ENCODE measurements at places on chromosomes 1 and 21.

GRCh38 chr1:65109487-65109886, 38.5 kb upstream of the AK4 start:
- DNase-seq = no peak

DNA sequence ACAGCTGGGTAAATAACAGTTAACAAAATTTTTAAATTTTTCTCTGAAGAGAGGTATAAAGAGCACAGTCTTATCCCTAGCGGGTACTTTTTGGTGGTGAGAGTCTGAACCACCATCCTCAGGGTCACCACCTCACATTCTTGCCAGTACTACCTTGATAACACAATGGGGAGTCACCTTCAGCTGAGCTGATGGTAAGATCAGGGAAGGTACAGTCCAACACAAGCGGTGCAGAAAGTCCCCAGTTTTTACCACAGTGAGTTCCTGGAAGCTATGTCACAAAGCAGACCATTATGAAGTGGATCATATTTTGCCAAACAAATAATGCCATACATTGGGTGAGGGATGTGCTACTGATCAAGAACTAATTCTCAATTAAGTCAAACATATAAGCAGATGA, 176.9 kb downstream of the FASLG start:
- DNase-seq = no peak

GRCh38 chr1:62281922-62282555, 37.2 kb downstream of the KANK4 start:
- DNase-seq = no peak

DNA sequence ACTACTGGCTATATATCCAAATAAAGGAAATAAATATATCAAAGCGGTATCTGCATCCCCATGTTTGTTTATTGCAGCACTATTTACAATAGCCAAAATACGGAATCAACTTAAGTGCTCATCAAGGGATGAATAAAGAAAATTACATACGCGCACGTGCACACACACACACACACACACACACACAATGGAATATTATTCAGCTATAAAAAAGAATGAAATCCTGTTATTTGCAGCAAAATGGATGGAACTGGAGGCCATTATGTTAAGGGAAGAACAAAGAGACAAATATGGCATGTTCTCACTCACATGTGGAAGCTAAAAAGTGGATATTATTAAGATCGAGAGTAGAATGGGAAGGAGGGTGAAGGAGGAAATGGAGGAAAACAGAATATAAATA, 20.2 kb downstream of the COPA start:
- DNase-seq = no peak

- DNase-seq = no peak
Measured at GRCh38 chr1:48659801-48660200, 116.9 kb downstream of the BEND5 start.

GRCh38 chr1:6884652-6885153, 99.4 kb downstream of the CAMTA1 start:
- no peak for DNase-seq

GRCh38 chr1:48654606-48655210, 122.0 kb downstream of the BEND5 start:
- DNase-seq = no peak

DNA sequence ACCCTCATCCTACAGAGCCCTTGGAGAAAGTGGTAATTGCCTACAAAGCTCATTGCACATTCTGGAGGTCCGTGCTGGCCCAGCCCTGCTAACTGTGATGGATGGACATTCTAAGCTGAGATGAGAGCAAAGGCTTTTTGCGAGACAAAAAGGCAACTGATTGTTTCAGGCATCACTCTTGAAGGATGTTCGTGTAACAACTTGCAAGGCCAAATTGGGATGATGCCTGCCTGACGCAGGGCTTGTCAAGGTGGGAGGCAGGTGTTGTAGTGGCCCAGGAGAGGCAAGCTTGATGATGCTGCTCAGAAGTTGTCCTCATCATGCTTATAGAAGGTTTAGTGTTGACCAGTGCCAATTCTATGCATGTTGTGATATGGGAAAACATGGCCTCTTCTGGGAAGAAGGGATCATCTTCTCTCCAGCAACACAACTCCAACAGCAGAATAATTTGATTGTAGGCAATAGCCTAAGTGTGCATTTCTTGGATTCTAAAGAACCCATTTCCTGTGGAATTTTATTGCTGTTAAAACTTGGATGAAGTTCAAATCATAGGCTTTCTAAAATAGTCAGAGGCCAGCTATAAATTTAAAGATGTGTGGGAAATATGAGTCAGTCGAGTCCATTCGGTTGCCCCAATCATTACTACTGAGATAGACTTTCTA, 102.5 kb upstream of the COA6 start:
- no peak for DNase-seq

- no peak for DNase-seq
Measured at GRCh38 chr1:181317261-181317930, 165.9 kb upstream of the CACNA1E start.

- DNase-seq = peak; percentile 51
Measured at GRCh38 chr1:149936992-149937705, 470 bp upstream of the MTMR11 start.

- DNase-seq = no peak
Measured at GRCh38 chr1:207917080-207917479, 6.2 kb upstream of the CD34 start.

- no peak for DNase-seq
Measured at GRCh38 chr21:28604946-28605537, 387.6 kb downstream of the LTN1 start.

DNA sequence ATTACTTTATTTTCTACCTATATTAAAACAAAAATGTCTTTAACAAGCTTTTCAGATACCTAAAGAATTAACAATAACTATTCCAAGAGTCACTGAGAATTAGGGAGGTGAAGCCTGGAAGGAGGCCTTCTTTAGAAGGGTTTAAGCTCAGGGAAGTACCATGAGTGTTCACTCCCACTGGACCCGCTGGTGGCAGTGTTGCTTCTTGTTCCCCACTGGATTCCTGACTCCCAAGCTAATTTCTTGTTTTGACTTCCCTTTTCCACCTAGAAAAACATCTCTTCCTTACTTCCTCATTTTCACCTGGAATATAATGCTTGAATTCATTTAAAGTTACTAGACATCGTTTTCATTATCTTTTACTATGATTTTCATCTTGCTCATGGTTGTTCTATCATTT, 264.2 kb downstream of the HMCN1 start:
- no peak for DNase-seq

GRCh38 chr1:202577381-202577780, 132.9 kb downstream of the SYT2 start:
- DNase-seq = peak; percentile 45

DNA sequence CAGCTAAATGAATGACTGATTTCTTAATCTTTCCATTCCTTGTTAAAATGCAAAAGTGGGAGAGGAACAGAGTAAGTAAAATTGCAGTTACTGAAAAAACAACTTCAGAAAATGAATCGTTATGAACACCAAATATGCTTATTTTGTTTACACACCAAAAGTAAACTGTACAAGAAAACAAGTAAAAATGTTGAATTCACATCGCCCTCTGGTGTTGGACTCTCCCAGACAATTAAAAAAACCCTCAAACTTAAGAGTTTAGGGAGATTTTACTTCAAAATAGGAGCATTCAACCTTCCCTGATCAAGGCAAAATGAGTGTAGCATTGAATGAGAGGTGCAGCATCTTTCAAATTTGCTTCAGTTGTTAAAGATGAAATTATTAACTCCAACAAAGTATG, 19.4 kb upstream of the ESRRG start:
- DNase-seq = peak; percentile 56

DNA sequence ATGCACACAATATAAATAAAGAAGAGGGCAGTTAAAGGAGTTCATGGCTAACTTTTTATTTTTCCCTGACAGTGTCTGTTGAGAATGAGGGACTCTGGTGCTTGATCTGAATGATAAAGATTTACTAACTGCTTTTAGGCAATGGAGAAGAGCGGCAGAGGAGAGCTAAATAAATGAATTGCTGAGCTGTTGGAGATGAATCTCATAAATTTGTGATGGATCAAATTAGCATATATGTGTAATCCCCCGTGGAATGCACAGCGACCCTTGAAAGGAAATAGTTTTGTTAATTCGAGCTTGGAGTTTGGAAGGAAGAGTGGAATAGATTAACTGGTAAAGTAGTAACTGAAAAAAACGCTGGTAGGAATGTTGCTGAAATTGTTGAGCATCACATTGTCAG, 40.2 kb downstream of the HMCN1 start:
- no peak for DNase-seq

DNA sequence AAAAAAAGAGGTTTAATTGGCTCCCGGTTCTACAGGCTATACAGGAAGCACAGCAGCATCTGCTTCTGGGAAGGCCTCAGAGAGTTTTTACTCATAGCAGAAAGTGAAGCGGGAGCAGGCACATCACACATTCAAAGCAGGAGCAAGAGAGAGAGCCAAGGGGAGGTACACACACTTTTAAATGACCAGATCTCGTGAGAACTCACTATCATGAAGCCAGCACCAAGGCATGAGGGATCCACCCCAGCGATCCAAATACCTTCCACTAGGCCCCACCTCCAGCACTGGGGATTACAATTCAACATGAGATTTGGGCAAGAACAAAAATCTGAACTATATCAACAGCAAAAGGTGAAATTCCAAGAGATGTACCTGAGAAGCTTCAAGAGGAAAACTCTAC, 20.8 kb upstream of the FAM76A start:
- no peak for DNase-seq

DNA sequence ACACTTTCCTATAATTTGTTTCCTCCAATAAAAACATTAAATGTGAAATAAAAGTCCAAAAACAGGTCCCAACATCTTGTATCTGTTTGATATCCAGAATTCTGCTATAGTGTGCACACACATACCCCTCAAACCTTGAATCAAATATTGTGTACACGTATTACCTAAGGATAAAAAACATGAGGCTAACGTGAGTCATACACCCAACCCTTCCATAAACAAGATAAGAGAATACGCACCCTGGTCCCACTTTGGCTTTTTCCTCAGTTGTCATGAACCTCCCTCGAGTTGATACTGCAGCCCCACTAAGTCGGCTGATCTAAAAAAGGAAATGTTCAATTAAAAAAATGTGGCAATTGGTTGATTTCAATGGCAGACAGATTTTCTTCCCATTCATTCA, 5.2 kb downstream of the KHDC4 start:
- no peak for DNase-seq

GRCh38 chr1:77605246-77606026, 77.0 kb downstream of the ZZZ3 start:
- peak; percentile 92 for DNase-seq

DNA sequence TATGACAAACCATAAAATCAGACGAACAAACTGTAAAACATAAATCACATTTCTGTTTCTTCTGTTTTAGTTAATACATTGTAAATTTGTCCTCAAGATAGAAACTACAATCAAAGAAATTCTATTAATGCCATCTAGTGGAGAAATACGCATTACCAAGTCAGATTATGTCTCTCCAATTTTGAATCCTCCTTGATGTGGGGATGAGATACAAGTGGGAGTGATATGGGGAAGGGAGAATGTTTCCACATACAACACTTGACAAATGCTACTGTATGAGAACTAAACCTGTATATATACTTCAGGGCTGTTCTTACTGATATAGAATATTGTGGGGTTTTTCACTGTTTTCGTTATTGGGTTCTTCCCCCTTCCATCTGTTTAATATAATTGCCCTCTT, 2.6 kb downstream of the HFM1 start:
- peak; percentile 57 for DNase-seq

DNA sequence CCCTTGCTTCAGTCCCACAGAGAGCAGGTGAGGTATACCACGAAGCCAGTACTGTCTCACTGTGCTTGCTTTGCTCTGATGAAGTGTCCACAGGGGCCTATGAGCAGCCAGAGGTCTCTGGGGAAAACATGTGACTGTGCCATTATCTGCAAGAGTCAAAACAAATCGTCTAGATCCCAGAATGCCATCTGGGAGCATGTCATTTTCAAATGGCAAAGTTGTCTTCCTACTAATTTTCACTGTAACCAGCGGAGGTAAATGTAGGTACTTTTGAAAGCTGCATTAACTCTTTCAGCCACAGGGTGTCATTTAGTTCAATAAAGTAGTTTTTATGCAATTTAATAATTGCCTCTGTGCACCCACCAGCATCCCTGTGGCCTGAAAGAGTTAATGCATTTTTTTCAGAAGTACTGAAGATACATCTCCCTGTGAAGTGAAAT, 173.6 kb upstream of the SGIP1 start:
- DNase-seq = no peak

- no peak for DNase-seq
Measured at GRCh38 chr1:221782970-221783369, 41.1 kb upstream of the DUSP10 start.

DNA sequence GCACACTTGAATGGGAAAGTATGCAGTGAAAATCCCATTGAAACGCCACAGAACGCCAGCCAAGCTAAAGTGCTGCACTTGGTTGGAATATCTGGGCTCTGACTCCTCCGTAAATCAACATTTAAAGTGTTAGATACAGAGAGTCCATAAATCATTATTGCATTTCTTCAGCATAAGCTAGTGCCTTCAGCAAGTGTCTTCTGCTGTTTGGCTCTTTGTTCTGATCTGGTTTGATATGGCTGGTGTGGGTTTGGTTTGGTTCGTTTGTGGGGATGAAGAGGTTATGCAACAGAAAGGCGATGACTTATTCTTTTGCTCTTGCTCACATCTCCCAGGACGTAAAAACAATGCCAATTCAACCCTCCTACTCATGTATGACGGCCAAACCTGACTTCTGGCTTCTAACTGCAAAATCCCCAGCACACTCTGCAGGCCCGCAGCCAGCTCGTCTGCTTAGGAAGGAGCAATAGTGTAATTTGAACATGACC, 121.8 kb upstream of the ERG start:
- DNase-seq = peak; percentile 94

- peak; percentile 22 for DNase-seq
Measured at GRCh38 chr1:165116732-165117131, 239.8 kb downstream of the LMX1A start.

DNA sequence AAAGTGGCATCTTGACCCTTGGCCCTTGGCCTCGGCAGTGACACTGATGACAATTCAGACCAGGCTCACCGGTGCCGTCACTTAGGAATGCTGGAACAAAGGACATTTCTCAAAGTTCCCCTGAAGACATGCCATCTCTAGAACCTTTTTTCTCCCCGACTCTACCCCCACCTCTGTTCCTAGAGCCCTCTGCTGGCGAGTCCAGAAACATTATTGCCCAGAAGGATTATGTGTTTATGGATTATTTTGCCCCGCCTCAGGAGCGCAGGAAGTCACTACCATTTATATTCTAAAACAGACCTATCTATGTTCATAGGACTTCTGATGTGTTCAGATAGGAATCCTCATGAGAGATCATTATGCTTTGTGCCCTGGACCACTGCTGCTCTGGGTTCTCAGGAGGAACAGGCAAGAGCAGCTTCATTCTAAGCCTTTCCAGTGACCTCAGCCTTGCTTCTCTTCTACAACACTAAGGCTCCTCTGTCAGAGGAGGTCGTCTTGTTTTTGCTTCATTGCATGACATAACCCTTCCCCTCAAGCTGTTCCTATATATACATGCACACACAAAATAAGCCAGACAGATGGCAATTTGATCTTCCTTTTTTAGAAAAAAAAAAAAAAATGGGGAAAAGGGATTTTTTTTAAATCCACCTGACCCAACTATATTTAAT, 12.4 kb upstream of the SHISA4 start:
- DNase-seq = no peak

DNA sequence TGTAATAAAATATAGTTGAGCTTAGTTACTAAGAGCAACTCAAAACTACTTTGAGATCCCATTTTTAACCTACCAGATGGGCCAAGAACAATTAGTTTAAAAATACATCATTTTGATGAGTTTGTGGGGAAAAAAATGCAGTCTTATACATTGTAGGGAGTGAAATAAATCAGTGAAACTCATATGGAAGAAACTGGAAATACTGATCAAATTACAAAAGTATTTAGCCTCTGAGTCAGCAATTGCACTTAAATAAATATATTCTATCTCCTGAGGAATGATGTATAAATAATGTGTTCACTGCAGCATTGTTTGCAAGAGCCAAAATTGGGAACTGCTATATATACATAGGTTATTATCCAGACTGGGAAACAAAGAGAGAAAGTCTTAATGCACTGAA, 4.6 kb upstream of the SMCP start:
- DNase-seq = peak; percentile 52
